ENCODE measurements at places on chromosomes 2 and 18.

DNA sequence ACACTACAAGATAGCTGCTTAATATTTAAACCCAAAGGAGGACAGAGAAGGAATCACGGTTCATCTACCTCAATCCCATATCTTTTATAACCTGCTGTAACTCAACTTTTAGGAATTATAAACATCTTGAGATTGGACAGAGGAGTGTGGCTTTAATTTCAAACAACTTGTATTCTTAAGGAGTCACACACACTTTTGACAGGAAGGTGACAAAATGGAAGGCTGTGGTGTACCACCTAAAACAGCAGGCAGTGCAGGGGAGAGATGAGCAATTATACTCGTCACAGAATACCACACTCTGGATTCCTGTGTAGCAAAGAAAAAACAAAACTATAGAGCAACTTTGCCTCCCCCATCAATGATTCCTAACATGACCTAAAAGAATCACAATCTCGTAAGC is 194.8 kb downstream of the ZEB2 start:
- DNase-seq, result no peak

DNA sequence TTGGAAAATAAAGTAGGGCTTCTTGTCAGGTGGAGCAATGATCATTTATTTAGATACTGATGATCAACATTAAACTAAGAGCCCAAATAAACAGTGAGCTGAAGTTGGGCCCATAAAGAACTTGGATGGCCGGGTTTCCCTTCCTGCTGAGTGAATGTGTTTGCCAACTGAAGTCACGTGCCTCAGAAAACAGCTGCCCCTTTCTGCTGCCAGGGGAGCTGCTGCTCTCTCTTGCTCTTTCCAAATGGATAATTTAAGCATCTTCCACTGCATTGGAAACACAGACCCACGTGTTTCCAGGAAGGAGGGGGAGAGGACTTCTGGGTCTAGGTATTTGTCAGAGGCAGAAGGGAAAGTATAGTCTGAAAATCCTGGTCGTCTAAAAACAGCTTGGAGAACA is 22.9 kb upstream of the NCKAP5 start:
- no peak for DNase-seq

- no peak for DNase-seq
Observed at GRCh38 chr2:74097574-74097973, 50.1 kb downstream of the BOLA3 start.

DNA sequence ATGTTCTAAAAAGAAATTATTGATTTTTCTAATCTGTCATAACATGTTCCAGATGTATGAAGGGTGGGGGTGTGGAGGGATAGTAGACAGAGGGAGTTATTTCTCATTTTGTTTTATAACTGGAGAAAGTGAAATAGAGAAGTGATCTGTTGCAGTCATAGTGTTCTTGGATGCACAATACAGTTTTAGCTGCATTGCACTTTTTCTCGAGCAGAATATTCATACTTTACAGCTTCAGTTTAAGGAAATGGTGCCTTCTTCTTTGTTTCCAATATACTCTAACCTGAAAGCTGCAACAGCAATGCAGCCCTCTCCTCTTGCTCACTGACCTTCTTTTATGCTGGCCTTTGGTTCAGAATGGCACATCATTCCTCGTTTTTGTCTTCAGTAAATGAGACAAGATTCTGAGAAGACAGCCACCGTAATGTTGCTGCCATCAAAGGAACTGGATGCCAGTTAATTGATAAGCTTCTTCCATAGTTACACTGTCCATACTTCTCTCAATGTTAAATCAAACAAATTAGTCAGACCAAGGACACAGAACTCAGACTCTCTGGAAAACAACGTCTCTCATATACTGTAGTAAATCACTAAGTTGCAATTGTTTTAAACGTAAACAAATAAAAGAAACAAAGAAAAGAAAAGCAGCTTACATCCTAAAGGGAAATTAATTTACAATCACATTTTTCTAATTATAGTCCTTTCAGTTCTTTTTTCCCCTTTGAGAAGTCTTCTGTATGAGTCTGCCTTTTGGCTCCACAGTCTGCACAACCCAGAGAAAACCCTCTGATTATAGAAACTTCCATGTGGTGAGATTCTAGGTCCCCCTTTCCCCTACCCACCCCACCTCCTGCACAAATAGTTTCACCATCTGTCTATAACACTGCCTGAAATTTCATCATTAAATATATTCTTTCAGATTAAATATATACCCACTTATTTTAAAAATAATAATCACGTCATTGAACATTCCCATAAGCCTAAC is 97.4 kb upstream of the UGP2 start:
- no peak for DNase-seq

All from D721Med (cell line).